ENCODE measurements at places on chromosomes 4 and X.

GRCh38 chr4:77040270-77040669 is 35.5 kb downstream of the CCNI start:
- DNase-seq = no peak

GRCh38 chr4:36323816-36324419 is 42.5 kb downstream of the DTHD1 start:
- DNase-seq = no peak

DNA sequence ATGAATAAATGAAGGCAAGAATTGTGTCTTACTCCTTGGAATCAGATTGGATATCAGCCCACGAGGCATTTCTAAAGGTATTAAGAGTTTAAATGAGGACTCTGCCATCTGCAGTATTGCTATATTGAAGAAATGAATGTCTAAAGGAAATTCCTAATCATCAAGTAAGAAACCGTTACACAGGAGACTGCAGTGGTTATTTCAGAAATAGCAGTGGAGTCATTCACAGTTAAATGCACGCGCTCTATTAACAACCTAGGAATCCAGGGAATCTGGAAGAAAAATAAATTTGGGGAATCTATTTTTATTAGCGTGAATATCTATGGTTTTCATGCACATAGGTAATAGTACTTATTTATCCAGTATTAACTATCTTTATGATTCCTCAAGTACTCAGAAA is 334.2 kb downstream of the TENM3 start:
- DNase-seq = no peak

- DNase-seq = no peak
Measured at GRCh38 chr4:60657807-60658206, 542.3 kb upstream of the ADGRL3 start.

GRCh38 chr4:139420652-139421051 is 33.3 kb upstream of the RAB33B start:
- DNase-seq = no peak

GRCh38 chr4:118158763-118159375 is 124.6 kb downstream of the NDST3 start:
- no peak for DNase-seq

GRCh38 chr4:15455290-15455689 is 14.4 kb upstream of the CC2D2A start:
- no peak for DNase-seq

GRCh38 chr4:156477636-156478035 is 494.0 kb downstream of the PDGFC start:
- no peak for DNase-seq

DNA sequence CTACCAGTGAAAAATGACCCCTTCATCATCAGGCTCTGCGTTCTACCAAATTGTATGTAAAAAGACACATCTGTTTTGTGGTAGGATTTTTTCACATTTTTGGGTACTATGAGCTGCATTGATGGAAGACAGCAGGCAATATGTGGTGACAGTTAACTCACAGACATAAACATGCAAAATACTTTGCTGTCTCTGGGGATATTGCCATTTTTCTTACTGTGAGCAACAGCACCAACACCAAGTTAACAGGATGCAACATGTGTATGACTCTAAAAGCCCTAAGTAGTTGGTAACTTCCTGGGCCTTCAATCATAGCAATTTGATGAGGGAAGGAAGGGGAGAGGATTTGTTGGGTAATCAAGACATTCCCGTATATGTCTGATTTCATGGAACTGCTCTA is 56.4 kb upstream of the DRP2 start:
- DNase-seq = no peak

DNA sequence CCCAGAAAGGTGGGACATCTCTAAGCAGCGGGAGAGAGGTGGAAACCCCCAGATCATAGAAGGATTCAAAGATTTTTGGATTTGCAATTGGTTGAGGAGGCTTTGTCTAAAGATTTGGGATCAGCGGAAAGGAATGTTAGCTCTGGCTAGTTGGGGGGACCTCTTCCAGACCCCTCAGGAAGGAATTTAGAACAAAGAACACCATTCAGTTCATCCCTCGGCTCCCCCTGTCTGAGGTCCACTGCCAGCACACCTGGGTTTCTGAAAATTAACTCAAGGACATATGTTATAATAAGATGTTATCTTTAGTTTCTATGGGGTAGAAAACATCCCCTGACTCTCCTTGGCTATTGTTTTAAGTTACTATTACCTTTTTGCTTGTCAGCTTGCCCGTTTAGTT is 163.6 kb downstream of the CEP135 start:
- DNase-seq = no peak

GRCh38 chrX:70439016-70439415 is 5.6 kb upstream of the DLG3 start:
- DNase-seq = no peak

GRCh38 chr4:110518889-110519490 is 43.0 kb downstream of the ENPEP start:
- no peak for DNase-seq

DNA sequence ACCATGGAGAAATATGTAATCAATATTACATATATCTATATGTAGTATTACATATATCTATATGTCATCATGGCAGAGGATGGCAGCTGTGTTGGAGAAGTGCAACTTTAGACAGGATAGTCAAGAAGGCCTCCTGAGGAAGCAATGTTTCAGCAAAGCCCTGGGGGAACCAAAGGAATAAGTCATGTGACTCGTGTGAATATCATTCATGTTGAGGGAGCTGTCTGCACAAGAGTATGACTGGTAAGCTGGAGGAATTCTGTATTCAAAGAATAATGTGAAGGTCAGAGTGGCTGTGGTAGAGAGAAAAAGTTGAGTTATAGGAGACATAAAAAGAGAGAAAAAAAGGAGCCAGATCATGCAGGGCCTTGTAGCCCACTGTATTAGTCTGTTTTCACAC is 92.9 kb upstream of the EDNRA start:
- DNase-seq = no peak

- no peak for DNase-seq
Measured at GRCh38 chr4:3675251-3676115, 90.7 kb upstream of the ADRA2C start.

DNA sequence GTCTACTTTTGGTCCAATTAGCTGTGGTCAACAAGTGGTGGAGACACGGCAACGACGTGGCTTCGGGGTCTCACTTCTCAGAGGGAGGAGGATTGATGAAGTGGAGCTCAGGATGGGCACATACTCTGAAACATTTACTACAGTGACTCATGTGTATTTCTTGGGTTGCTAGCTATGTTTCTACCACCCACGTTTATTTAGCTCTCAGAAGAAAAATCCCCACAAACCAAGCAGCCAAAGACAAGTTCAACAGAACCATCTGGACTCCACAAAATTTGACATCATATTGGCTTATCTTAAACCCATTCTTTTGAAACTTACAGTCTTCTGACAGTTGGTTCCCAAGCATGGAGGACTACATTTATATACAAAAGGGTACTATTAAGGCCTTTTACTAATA is 158.0 kb downstream of the CBLL2 start:
- DNase-seq = no peak

DNA sequence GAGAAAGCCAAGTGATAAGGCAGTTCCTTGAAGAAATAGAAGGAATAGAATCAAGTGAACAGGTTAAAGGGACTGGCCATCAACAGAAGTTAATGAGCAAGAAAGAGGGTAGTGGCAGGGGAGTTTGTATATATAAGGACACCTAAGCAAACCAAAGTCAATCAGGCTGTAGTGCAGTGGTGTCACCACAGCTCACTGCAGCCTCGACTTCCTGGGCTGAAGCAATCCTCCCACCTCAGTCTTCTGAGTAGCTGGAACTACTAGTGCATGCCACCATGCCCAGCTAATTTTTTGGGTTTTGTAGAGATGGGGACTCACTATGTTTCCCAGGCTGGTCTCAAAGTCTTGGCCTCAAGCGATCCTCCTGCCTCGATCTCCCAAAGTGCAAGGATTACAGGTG is 15.9 kb downstream of the ACOT9 start:
- DNase-seq = peak; percentile 50

DNA sequence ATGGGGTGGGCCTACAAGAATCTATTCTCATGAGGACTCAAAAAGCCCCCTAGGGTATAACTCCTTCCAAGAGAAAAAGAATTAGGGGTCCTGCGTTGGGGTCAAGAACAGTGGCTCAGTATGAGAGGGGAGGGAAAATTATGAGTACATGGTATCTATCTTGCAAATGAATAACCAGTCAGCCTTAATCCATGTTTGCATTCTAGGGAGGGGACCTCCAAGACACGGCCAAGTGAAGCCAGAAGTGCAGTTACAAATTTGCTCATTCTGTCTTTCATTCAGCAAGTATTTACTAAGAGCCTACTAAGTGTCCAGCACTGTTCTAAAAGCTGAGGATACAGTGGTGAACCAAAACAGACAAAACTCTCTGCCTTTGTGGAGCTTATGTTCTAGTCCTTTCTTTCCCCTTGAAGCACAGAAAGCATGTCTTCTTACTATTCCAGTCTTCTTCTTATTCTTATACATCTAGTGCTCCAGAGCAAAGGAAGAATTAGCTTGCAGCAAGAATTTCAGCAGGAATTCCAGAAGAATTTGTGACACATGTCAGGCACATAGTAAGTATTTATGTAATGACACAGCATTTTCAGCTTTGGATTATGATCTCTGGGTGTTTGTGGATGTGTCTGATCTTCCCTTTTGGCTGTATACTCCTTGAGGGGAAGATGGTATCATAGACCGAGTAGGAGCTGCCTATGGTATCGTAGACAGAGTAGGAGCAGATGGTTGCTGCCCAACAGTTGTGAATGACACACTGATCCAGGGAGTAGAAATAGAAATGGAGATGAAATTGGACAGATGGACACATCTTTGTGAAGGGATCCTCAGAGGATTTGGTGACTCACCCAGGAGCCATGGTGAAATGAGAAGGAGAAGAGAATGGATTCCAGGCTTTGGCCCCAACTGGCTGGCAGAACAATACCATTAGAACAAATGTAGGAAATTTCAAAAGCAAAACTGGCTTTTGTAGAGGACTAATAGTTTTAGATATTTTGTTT is 75.9 kb downstream of the COQ2 start:
- no peak for DNase-seq

GRCh38 chr4:128551280-128551679 is 258.2 kb upstream of the JADE1 start:
- no peak for DNase-seq

- DNase-seq = no peak
Measured at GRCh38 chr4:27429364-27429871, 568.8 kb downstream of the STIM2 start.

- DNase-seq = no peak
Measured at GRCh38 chr4:183370786-183371185, 48.6 kb upstream of the CLDN24 start.

DNA sequence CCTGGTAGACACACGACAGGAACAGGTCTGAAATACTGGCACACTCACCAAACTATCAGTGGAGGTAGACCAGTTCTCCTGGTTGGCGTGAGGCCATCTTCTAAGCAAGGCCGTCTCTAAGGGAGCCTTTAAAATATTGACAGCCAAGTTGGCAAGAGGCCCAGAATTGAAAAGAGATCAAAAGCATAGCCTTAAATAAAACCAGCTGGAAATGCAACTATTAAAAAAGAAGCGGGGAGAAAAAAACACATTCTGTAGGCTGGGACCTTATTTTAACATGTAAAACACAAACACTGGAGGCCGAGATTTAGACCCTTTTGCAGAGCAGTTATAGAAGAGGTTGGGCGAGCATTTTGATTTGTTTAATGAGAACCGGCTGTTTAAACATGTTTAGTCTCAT is 233.0 kb upstream of the CLNK start:
- DNase-seq = no peak

GRCh38 chr4:41814565-41814964 is 66.0 kb upstream of the PHOX2B start:
- no peak for DNase-seq

DNA sequence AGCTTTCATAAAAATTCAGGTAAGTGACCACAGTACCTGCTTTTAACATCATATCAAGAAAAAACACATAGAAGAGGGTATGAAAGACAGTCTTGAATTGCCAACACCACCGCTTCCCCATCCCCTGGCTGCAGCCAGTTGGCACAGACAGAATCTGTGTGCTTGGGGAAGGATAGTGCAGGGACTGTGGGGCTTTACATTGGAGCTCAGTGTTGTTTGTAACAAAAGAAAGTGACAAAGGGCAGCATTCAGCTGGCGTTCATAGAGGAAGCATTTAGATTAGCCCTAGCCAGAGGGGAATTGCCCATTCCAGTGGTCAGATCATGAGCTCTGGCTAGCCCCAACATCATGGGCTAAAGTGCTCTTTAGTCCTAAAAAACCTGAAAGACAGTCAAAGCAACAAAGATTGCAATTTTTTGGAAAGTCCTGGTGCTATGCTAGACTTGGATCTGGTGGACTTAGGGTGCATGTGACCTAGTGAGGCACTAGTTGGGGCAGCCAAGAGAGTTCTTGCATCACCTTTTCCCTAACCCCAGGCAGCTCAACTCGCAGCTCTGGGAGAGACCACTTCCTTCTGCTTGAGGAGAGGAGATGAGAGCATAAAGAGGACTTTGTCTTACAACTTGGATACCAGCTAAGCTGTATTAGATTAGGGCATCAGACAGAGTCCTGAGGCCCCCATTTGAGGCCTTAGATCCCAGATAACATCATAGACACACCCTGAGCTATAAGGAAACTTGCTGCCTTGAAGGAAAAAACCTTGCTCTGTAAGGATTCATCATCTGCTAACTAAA is 1602.4 kb upstream of the ADGRL3 start:
- no peak for DNase-seq

DNA sequence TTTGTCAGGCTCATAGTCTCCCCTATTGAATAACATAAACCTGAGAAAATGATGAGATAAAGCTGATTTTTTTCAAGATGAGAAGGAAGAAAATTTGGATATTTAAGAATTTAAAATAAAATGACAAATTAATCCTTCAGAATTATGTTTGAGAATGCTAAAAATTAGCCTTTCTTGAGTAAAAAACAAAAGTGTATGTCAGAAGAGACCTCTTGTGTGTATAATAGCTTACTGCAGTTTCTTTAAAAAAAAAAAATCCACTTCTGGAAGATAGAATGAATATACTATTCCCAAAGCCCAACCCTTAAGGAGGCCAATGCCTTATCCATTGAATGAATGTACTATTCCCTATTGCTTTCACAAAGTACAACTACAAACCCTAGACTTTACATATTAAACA is 281.8 kb downstream of the RAPGEF2 start:
- no peak for DNase-seq

DNA sequence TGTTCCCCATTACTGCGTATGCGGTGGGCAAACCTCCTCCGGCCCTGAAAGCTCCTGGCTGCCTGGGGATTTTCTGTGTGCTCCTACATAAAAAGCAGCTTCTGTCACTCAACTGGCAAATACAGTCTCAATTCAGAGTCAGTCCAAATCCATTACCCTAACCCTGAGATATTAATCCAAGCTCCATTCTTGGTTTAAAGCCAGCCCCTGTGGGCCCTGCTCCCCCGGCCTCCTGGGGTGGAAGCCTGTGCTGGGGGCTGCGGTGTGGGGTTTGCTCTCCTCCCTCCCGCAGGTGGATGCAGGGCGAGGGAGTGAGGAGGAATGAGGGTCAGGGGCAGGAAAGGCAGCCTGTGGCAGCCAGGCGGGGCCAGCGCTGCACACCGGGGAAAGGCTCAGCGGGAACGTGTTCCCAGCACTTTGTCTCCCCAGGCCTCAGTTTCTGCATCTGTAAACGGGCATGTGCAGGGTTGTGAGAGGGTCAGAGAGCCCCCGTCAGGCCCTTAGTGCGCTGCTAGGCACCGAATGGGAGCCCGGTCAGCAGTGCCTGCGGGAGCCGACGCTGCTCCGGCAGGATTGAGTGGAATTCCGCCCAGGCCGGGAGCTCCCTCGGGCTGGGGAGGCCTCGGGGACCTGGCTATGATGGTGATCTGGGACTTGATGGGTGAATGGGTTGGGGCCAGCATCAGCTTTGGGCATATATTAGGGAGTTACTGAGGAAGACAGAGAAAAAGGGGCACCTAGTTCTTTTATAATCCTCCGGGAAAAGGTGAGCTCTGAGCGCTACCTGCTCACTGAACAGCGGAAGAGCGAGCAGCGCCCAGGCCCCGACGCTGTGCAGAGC is 6.3 kb upstream of the RGS12 start:
- DNase-seq = no peak

- DNase-seq = no peak
Measured at GRCh38 chr4:156322592-156322991, 368.9 kb upstream of the CTSO start.

All from GF-D8 (cell line).